ENCODE measurements at places on chromosomes 2 and 18.

DNA sequence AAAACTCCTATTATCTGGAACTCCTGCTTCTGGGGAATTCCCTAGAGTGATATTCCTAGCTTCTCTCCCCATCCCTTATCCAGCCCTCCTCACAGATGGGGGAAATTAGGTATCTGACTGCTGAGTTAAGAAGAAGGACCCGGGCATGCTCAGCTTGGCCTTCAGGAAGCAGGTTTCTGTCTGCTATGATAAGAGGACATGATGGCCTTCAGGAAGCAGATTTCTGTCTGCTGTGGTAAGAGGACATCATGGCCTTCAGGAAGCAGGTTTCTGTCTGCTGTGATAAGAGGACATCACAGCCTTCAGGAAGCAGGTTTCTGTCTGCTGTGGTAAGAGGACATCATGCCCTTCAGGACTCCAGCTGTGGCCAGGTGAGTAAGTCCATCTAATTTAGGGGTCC is 65.2 kb downstream of the PLEKHM3 start:
- no peak for DNase-seq

GRCh38 chr2:160315337-160315736 is 115.3 kb upstream of the ITGB6 start:
- DNase-seq, result no peak

DNA sequence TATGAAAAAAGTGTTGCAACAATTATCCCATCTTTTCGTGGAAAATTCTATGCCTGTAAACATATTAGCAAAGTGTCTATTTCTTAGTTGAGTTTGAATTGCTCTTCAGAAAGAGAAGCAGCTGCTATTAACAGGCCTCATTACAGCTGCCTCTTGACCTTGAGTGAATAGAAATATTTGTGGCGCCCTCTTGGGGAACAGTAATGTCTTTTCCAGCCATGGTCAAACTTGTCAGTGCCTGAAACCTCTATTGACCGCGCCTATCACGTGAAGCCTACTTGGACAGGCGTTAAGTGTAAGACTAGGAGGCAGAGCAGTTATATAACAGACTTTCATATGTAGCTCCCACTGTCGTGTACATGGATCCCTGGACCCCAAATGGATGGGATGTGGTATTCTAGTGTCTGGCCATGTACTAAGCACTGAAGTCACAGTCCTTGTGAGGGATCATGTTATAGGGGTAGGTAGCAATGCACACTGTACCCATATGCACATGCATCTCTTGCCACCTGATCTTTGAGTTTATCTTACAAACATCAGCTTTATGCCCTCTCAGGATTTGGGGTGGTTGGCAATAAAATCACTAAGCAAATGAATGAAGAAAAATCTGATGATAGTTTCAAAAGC is 245.0 kb downstream of the PTGR3 start:
- DNase-seq, result no peak

DNA sequence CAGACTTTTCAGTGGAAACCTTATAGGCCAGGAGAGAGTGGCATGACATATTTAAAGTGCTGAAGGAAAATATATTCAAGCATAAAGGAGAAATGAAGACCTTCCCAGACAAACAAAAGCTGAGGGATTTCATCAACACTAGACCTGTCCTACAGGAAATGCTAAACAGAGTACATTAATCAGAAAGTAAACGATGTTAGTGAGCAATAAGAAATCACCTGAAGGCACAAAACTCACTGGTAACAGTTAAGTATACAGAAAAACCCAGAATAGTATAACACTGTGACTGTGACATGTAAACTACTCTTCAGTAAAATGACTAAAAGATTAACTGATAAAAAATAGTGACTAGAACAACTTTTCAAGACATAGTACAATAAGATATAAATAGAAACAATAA is 87.4 kb downstream of the ATP8B1 start:
- DNase-seq, result no peak

DNA sequence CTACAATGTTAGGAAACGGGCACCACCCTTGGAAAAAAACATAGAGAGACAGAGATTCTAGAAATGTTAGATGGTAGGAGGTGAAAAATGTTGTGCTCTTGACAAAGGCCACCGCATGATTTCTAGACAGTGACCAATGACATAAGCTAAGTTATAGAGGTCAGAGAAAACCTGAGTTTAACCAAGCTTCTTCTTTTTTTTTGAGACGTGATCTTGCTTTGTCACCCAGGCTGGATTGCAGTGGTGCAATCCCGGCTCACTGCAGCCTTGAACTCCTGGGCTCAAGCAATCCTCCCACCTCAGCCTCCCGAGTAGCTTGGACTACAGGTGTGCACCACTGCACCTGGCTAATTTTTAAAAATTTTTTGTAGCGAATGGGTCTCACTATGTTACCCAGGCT is 13.0 kb downstream of the FER1L5 start:
- DNase-seq, result no peak

GRCh38 chr2:47592381-47592780 is 189.4 kb downstream of the MSH2 start:
- DNase-seq, result no peak

DNA sequence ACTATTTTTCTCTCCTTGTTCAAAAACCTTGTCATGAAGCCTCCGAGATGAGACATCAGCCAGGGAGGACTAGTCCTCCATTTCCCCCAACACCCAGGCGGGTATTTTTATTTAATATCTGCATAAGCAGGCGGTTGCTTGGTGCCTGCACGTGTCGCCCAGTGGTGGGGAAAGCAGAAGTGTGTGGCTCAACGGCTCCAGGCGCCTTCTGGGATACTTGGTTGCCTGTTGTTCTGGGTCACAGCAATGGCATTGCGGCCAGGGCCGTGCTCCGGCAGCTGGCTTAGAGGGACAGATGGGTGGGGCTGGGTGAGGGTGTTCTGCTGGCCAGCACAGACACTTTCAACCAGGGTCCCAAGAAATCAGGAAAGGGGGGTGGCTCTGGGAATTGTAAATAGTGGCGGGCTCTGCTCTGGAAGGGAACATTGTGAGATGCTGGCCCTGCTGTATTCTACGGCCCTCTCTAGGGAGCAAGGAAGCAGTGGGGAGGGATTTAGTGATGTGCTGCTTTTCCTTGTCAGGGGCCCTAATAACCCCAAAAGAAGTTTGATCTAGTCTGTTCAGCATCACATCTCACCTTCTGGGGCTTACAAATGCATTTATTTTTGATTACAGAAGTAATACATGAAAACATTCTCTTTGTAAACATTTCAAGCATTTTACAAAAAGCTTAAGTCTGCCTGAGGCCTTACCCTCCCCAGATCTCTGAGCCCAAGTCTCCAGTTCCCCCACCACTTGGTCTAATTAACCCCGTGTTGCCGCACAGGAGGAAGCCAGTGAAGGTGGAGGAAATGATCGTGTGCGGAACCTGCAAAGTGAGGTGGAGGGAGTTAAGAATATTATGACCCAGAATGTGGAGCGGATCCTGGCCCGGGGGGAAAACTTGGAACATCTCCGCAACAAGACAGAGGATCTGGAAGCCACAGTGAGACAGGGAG is 1.1 kb downstream of the VAMP8 start:
- DNase-seq, result no peak

GRCh38 chr18:30489890-30490643 is 552.5 kb downstream of the DSC3 start:
- DNase-seq, result no peak

- DNase-seq, result no peak
Observed at GRCh38 chr2:27713201-27713600, 49.5 kb downstream of the SLC4A1AP start.

- no peak for DNase-seq
Observed at GRCh38 chr2:9814129-9814868, 29.0 kb upstream of the TAF1B start.

- no peak for DNase-seq
Observed at GRCh38 chr2:162368494-162368893, 24.6 kb downstream of the GCA start.

GRCh38 chr18:14100503-14101286 is 31.5 kb downstream of the ZNF519 start:
- no peak for DNase-seq

GRCh38 chr2:107992069-107992468 is 5.7 kb downstream of the SLC5A7 start:
- DNase-seq, result no peak

DNA sequence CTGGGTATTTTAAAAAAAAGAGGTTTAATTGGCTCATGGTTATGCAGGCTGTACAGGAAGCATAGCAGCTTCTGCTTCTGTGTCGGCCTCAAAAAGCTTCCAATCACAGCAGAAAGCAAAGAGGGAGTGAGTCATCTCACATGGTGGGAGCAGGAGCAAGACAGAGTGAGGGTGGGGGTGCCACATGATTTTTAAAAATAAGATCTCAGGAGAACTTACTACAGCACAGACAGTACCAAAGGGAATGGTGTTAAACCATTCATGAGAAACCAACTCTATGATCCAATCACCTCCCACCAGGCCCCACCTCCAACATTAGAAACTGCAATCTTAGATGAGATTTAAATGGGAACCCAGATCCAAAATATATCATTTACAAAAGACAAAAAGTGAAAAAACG is 14.6 kb downstream of the ZNF519 start:
- no peak for DNase-seq
